ENCODE measurements at places on chromosomes 6 and 20.

GRCh38 chr20:36074983-36075382 lies 79.6 kb upstream of the EPB41L1 start:
- no peak for DNase-seq

DNA sequence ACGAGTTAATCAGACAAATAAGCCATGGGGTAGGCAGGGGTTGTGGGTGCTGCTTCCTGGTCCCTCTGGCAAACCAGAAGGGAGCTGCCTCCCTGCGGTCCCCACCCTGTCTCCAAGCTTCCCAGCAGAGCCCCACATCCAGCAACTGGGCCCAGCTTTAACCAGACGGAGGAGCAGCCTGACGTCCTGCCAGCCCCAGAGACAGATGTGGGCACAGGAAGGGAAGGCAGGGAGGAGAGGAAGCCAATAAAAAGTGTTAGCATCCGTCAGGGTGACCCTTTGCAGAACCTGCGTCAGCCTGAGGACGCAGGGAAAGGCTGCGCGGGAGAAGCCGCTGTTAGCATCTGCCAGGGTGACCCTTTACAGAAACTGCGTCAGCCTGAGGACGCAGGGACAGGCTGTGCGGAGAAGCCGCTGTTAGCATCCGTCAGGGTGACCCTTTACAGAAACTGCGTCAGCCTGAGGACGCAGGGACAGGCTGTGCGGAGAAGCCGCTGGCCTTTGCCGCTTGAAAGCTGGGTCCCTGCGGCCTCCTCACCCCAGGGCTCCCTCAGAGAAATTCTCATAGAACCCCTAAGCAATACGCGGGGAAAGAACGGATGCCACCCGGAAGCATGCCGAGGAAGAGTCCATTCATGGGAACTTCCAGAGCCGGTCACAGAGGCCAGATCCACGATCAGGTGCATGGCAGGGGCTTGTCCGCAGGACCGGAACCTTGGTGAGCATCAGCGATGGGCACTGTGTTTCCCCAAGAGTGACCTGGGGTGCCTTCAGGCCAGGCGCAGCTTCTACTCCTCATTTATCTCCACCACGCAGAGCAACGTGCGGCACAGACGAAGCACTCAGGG lies 15.9 kb downstream of the DLL1 start:
- DNase-seq = no peak

DNA sequence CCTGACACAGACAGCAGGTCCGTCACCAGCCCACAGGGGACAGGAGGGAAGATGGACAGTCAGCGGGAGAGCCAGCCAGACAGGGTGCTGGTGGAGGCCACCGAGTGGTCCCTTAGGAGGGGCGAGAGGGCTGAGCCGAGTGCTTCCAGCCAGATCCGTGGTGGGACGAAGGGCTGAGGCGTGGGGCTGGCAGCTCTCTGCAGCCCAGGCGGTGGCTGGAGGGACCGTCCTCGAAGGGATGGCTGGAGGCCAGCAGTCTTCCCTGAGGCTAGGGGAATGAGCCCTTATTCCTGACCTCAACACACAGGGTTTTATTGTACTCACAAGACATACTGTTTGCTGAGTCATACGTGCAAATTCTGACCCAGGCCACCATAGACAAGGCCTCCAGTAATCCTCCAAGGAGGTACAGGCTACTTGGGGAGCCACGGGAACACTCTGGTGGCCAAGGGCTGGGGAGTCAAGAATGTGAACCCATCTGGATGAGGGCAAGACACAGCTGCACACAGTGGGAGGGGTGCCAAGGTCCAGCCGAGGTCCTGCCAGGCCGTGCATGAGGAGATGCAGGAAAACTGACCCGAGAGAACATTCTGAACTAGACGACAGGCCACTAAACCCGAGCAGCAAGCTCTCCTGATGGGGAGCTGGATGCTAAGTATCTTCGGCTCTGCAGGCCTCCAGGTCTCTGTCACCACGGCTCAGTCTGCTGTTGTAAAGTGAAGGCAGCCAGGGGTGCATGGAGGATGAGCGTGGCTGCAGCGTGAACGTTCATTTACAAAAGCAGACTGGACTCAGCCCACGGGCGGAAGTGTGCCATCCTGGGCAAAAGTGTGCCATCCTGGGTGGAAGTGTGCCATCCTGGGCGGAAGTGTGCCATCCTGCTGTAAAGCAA lies 242.5 kb downstream of the TTLL2 start:
- DNase-seq = no peak

DNA sequence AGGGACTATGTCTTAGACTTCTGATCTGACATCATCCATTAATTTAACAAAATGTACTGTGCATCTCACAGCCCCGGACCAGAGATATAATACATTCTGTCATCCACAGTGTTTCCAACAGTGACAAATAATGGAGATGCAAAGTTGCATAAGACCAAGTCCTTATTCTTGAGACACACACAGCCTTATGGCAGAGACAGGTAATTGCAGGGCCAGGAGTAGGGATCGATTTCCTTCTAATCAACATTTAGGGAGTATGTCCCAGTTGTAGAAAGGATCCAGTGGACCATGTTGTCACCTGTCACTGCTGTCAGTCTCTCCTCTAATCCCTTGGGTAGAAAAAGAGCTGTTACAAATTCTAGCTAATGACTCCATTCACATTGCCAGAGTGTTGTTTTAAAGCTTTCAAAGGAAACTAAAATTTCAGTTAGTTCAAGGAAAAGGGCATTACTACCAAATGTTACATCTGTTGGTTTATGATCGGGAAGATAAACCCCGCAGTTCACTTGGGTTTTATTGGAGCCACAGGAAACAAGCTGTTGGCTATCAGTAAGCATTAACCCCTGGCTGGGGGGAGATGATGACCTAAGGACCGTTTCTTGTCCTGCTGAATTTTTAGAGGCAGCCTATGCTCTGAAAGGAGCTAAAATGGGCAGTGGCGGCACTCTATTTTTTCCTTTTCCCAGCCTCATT lies 111.4 kb upstream of the ATXN1 start:
- DNase-seq = no peak

DNA sequence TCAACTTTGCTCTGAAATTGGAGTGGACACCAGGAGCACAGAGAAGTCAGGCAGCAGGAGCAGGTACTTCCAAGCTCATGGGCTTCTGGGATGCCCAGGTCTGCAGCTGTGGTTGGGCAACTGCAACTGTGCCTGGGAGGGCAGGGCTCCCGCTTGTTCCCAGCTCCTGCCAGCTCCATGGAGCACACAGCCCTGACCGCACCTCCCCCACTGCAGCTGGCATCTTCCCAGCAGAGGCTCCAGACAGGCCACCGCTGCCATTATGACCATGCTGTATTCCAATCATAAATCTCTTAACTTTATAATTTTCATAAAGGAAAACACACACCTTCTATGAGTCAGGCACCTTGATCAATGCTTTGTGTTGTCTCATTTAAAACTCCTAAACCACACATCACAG lies 36.9 kb downstream of the STK38 start:
- no peak for DNase-seq

- no peak for DNase-seq
These were observed 19.7 kb downstream of the RBL1 start for GRCh38 chr20:37075932-37076685.

DNA sequence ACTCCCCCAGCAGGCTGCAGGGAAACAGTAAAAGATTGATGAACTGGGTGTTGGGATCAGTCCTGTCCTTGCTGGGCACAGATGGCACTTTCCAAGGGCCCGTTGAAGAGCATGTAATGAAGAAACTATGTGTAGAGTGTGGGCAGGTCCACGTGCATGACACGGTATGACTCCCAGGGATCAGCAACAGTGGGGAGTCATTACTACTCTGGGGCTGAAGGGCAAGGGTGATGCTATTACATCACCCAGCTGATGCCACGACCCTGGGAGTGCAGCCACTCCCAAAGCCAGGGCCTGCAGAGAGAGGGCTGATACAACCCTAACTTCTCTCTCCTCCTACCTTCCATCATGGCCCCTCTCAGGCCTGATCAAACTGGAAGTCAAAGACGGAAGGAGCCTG lies 20.1 kb downstream of the KCNK17 start:
- DNase-seq = no peak

GRCh38 chr6:154757352-154758050 lies 24.3 kb downstream of the SCAF8 start:
- no peak for DNase-seq

- peak; percentile 6 for DNase-seq
These were observed 898 bp downstream of the XRN2 start for GRCh38 chr20:21303872-21304586.

DNA sequence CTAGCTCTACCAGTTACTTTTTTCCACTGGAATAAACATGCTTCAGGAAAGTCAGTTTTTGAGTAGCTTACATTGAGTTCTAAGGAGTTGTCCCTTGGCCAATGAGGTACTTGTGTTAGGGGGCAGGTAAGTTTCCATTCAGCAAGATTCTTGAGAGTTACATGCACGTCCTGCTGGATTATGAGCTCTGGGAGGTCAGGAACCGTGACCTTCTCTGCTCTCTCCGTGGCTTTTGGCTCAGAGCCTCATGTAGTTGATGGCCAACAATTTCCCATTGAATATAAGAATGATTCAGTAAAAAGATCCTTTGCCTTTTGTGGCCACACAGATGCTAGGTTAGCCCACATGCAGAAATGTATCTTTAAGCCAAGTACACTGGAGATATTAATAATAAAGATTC lies 181.8 kb upstream of the RALGAPA2 start:
- DNase-seq = no peak

DNA sequence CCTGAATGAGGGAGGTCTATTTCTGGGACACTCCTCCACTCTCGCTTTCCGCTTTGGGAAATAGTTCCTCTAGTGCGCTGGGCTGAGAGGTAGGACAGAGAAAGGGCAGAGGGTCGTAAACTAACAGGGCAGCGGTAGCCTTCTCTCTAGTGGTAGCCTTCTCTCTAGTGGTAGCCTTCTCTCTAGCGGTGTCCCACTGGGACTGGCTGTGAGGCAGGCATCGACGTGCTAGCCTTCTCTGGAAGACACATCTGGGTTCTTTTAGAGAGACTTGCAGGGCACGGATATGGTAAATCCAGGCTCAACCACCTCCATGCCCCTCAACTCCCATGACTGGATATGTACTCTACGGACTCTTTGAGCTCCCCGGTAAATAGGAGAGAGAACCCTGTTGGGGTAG lies 74.7 kb upstream of the SLC22A16 start:
- no peak for DNase-seq

DNA sequence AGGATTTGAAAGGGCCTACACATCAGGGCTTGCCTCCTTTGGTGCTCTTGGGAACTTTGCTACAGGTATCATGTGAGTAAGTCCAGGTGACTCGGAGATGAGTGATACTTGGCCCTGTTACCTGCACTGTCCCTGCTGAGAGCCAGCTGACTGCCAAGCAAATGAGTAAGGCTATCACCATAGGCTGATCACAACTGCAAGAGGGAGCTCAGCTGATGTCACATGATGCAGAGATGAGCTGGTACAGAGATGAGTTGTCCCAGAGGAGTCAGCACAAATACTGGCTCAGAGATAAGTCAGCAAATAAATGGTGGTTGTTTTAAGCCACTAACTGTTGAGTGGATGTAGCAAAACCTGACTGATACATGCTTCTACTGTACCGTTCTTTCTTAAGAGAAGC lies 41.4 kb downstream of the LAMP5 start:
- no peak for DNase-seq

DNA sequence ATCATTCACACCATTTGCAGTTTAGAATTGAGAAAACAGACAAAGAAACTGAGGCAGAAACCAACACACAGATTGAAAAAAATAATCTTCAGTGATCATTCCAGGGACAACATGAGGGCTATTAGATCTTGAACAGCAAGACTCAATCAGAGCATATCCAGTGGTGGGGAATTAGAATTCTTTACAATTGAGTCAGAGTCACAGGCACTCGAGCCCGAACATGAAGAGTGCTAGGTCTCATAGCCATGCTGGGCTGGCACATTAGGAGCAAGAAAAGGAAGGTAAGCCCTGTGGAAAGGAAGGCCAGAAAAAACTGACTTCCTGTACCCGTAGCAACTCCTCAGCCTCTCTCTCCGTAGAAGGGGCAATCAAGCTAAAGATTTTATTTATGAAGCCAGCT lies 419.9 kb downstream of the HAO1 start:
- DNase-seq = no peak

DNA sequence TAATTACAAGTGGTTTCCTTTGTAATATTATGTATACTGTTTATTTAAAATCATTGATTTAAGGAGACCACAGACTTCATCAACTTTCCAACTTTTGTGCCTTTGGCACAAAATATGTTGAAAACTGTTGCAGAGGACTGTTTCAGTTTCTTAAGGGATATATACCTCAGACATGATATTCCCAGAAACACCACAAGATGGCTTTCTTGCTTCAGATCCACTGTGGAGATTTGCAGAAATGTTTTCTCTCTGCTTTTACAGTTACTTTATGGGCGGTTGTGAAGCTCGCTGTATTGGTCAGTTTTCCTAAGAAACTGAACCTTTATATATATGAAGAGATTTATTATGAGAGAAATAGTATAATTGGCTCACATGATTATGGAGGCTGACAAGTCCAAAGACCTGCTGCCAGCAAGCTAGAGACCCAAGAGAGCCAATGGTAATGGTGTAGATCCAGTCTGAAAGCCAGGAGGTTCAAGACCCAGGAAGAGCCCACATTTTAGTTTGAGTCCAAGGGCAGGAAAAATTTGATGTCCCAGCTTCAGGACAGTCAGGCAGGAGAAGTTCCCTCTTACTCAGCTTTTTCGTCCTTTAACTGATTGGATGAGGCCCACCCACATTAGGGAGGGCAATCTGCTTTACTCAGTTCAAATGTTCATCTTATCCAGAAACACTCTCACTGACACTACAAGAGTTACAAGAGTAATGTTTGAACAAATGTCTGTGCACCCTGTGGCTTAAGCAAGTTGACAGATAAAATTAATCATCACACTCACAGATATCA lies 12.8 kb downstream of the ME1 start:
- DNase-seq = peak; percentile 48

DNA sequence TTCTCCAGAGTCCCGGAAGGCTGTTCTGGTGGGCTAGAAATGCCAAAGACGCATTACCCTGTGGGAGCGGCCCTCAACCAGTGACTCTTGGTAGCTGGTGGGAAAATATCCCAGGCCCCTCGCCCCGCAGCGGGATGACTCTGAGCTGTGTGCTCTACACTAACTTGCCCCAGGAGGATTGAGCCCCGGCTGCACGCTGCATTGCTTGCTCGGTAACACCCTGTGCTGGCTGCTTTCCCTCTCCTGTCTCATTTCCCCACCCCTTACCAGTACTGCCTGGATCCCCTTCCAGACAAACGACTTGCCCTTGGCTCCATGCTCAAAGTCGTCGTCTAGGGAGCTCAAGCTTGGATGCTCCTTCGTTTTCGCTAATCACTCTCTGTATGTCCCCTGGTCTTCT lies 411.8 kb upstream of the SULF2 start:
- DNase-seq = no peak

Data from fibroblast of skin of right quadriceps (primary cell).